Suppressor macrophage treated with lipopolysaccharide for 4 hours (primary cell): ENCODE measurements at places on chromosomes 5 and 9.

- no peak for DNase-seq
These were observed 260.4 kb downstream of the GABRB2 start for GRCh38 chr5:161286066-161286655.

DNA sequence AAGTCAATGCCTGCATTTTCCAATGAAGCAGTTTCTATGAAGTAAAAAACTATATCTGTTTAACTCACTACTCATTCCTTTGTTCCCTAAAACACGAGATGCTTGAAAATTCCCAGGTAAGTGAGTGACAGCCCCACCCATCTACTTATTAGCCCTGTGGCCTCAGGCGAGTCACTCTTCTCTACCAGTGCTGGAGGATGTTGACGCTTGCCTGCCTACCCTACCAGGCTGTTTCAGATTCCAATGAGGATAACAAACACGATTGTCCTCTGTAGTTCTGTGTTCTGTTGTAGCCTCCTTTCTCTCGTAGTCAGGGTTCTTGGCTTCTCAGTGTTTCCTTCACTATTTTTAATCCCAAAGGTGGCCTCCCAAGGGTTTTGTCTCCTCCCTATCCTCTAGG lies 388.8 kb downstream of the KDM4C start:
- no peak for DNase-seq

DNA sequence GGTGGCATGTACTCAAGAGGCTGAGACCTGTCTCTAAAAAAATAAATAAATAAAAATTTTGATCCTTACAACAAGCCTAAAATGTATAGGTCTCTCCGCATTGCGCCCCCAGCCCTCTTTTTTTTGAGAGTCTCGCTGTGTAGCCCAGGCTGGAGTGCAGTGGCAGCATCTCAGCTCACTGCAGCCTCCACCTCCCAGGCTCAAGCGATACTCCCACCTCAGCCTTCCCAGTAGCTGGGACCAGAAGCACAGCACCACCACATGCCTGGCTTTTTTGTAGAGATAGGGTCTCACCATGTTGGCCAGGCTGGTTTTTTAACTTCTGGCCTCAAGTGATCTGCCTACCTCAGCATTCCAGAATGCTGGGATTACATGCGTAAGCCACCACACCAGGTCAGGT lies 2.2 kb upstream of the GARIN3 start:
- no peak for DNase-seq

GRCh38 chr9:124844291-124844690 lies 9.0 kb upstream of the WDR38 start:
- DNase-seq, result no peak

GRCh38 chr5:174903172-174903732 lies 178.9 kb downstream of the MSX2 start:
- DNase-seq, result no peak

DNA sequence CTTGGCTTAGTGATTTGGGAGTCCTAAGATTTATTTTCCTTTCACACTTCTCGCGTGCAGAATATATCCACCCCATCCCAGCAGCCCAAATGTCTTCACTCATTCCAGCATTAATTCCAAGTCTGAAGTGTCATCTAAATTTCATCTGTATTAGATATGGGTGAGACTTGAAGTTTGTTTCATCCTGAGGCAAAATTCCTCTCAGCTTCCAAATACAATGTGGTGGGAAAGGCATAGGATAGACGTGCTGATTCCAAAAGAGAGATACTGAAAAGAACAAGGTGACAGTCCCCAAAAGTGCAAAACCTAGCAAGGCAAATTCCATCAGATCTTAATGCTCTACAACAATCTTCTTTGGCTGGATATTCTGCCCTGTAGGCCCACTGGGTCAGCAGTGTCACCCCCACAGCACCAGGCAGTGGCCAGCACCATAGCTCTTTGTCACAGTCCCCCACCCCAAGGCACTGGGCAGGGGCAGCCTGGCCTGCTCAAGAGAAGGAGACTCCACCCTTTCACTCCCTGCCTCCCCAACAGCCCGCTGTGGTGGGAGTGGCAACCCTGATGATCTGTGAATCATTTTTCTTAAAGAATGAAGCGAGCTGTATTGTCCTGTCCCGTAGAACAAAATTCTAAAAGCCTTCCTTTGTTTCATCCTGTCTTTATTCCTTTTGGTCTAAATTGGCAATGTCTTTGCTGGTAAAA lies 2.7 kb upstream of the ADAM19 start:
- DNase-seq, result no peak

DNA sequence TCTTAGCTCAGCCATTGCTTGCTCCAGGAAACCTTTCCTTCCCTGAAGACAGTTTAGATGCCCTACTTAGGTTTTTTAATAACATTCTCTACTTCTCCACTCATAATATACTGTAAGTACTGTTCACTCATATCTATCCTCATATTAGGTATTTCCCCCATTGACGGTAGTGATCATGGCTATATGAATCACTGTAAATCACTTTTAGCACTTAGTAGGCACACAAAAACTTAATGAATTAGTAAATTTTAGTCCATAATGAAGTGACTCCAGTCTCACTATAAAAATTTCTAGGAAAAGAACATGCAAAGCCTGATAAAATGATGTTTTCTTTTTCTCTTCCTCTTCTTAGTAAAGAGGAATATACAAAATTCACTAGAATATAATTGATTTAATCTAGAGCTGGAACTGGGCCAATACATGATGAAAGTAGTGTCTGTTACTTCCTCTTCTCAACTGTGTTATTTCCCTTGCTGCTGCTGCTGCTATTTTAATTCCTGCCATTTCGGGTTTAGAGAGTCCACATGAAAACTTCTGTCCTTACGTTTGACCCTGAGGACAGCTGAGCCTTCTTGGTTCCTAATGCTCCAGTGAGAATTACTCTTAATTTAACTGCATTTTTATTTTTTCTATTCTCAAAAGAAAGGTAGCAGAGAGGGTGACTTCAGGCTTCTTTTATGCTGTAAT lies 73.5 kb downstream of the LNPEP start:
- DNase-seq, result peak; percentile 87

DNA sequence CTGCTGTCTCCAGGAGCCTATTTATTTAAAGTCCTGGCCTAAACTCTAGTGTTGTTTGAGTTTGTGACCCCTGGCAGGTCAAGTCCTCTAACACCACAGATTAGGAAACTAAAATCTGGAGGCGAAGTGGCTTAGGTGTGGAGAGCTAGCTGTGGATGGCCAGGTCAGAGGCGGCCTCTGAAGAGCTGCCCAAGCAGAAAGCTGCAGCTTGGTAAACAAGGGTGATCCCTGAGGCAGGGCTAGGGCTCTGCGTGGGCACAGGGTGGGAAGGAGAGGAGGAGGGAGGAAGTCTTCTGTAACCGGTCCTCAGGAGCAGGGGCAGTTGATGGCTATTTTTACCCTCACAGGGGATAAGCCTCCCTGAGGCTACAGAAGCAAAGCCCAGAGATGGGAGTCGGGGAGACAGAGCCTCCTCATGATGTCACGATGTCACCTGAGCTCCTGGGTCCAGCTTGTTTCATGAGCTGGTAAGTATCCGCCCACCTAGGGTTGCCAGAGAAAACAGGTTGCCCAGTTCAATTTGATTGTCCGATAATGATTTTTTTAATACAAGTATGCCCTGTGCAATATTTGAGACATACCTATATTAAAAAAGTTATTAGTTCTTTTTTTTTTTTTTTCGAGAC lies 25.9 kb upstream of the BOD1 start:
- no peak for DNase-seq

DNA sequence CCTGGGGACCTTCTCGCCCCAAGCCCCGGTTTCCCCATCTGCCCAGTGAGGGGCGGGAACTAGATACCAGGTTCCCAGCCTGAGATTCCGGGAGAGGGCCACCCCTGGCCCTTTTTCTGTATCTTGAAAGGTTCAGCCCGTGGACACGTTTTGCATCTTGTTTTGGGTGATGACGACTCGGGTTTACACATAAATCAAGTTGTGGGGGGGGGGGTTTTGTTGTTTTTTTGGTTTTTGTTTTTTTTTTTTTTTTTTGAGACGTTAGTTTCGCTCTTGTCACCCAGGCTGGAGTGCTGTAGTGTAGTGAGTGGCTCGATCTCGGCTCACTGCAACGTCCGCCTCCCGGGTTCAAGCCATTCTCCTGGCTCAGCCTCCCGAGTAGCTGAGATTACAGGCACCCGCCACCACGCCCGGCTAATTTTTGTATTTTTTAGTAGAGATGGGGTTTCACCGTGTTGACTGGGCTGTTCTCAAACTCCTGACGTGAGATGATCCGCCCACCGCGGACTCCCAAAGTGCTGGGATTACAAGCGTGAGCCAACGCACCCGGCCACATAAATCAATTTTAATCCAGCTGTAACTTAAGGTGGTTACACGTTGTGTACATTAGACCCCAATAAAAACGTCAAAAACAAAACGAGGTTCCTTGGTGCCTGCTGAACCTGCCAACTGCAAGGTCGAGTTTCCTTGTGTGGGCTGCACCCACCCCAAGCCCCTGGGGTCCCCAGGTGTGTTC lies 1.1 kb upstream of the BRD3 start:
- DNase-seq, result no peak

DNA sequence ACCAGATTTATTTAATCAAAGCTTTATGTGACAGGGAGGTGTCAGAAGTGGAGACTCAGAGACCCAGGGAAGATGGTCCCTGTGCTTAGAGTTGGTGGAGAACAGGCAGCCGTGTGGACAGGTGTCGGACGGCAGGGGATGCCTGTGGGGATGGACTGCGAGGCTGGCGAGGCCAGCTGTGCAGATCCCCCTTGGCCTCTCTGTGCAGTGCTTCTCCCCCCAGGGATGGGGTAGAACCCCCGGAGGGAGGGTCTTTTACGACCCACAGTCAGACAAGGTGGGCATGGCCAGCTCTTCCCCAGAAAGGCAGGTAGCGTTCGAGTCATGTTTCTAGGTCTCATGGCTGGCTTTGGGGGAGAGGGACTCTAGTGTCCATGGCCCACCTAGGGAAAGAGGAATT lies 4.7 kb upstream of the SLC2A6 start:
- no peak for DNase-seq
